ENCODE measurements at places on chromosomes 6 and 20. TPM values are rescaled to one million over a fixed set of nuclear protein-coding genes. Genes with fewer than 3 reads are reported as not detected.

Gene TREM1
- total RNA-seq: not detected

Gene BPIFB2
- total RNA-seq: not detected

Gene KIAA1755
- total RNA-seq: not detected

Gene TOMM34
- total RNA-seq: 20.2 TPM

Gene NAPB
- 18.7 TPM for total RNA-seq

Gene ASIP
- total RNA-seq: not detected

Gene ADAM33
- total RNA-seq: not detected

Gene C6orf141
- total RNA-seq: 0.26 TPM

Gene SIRPB1
- 1.5 TPM for total RNA-seq

Gene BTBD9
- 12.4 TPM for total RNA-seq

Gene PRRT1
- total RNA-seq: 0.37 TPM

Gene CLIC5
- total RNA-seq: 1.8 TPM

Gene PHF3
- 40.2 TPM for total RNA-seq

Gene RBPJL
- total RNA-seq: not detected

Gene FUCA2
- total RNA-seq: 13.8 TPM
